ENCODE measurements at places on chromosomes 11 and 22.

GRCh38 chr11:132714859-132715440 is 817.4 kb downstream of the OPCML start:
- no peak for DNase-seq

GRCh38 chr11:91248199-91248807 is 976.3 kb upstream of the FAT3 start:
- DNase-seq, result no peak

DNA sequence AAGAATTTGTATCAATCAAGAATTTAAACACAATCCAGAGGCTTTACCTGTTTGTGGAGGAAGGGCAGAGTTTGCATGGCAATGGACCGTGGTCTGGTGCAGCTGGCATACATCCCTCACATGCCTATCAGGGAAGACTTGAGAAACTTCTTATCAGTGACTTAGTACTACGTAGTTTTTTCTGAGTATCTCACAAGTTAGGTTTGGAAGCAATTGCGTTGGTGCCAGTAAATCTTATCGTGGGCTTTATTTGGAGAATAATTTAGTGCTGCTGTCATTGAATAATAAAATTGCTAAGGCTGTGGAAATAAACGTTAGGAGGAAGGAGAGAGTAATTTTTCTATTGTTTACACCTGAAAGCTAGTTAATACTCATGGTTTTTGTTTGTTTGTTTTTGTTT is 72.3 kb downstream of the PRMT3 start:
- DNase-seq, result no peak

GRCh38 chr22:49961005-49961600 is 531 bp downstream of the PIM3 start:
- DNase-seq, result no peak

DNA sequence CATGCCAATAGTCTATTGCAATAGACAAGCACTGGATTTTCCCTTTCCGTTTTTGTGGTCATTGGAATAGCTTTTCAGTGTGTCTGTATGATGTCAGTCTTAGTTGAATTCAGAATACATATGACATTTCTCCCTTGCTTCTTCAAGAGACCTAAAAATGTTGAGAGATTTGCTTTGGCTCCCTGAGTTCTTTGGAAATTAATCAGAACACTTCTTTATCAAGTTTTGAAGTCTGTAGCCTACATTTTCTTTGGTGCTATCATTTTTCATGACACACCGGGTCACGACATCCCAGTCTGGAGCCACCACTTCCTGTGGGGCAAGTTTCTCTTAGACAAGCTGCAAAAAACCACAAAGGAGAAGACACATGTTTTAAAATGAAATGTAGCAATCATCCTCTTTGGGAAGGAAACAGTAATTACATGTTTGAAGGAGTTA is 847.1 kb downstream of the OPCML start:
- no peak for DNase-seq

DNA sequence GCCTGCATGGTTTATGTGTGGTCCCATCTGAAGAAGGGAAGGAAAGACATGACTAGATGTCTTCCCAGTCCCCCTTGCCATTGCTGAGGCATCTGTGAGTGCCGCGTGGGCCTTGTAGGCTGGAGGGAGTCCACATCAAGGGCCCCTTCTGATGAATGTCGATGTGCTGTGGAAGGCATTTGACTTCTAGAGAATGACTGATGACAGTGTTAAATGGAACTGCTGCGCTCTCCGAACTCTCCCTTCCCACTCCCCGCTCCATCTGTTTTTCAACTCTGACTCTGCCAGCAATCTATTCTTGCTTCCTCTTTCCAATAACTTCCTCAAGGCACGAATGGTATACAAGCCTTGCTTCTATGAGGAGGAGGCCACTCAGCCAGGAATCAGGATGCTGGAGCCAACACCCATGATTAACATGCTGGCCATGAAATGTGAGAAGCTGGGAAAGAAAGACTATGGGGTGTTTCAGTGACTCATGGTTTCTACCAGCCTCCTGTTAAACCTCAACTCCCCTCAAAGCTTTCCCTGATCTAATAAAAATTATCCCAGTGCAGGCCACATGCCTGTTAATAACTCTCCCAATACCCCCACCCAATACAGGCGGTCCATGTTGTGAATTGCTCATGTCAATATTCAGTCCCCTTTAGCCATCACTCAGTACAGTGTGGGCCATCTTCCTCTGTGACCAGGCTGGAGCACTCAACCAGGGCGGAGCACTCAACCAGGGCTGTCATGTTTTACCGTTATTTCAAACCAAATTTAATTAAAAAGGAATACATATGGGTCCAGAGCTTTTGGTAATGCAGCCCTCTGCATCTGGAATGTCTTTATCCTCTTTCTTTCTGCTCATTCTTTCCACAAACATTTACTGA is 46.4 kb upstream of the TBCEL start:
- no peak for DNase-seq

DNA sequence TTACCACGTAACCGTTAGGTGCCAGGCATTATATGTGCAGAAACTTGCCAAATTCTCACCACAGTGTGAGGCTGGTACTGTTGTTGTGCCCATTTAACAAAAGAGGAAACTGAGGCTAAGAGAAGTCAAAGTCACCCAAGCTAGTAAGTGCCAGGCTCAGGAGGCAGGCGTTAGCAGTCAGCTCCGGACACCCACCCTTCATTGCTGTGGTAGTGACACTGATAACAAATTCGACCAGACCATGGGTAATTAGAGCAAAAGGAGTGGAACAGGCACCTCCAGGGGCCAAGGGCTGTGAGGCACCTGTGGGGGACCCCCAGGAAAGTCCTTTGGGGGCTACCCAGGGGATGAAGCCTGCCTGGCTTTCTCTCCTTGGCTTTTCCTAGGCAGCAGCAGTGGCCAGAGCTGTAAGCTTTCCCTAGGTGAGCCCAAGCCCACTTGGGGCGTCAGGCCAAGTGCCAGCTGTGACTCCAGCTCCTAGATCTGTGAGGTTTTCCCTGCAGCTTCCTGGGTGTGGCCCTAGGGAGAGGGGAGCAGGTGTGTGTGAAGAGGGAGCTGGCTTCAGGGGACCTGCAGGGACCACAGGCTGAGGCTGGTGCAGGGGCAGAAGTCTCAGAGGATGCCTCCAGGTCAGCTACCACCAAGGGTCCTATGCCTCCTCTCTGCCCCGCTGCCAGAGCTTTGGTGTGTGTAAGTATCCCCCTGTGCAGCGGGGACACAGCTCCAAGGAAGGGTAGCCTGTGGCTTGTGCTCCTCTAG is 19.7 kb upstream of the ALX4 start:
- no peak for DNase-seq

DNA sequence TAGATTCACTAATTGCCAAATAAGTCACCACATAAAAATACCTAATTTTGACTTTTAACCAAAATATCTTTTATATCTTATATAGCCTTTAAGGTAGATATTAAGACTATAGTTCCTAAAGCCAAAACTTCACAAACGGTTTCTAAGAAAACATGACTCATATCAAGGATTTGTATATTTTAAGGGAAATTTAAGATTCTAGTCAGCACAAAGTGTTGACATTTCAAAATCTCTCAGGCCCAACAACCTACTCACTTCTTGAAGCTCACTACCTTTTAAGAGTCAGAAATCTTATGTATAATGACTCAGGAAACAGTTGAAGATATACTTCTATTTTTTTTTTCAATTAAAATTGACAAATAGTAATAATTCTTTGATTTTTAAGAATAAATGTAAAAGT is 221.9 kb downstream of the SBF2 start:
- no peak for DNase-seq

DNA sequence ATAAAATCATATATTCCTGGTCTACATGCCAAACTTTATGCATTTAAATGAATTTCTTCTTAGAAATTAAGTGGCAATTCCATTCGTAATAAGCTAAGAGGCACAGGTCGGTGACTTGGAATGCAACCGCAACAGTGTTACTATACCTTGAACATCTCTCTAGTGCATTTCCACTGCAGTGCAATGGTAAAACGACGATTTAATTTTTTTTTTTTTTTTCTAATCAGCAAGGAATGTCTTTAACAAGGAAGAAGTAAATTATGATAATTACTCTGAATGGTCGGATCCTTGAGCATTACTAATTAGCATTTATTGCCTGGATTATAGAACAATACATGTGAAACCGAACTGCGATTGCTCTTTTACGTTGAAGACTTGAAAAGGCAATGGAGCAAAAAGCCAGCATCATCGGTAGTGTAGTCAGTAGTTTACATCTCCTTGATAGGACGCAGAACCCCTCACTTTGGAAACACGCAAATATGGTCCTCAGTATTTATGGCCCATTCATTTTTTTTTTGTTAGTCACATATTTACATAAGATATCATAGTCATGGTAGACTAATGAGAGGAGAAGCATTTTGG is 20.2 kb downstream of the BLID start:
- DNase-seq, result no peak

DNA sequence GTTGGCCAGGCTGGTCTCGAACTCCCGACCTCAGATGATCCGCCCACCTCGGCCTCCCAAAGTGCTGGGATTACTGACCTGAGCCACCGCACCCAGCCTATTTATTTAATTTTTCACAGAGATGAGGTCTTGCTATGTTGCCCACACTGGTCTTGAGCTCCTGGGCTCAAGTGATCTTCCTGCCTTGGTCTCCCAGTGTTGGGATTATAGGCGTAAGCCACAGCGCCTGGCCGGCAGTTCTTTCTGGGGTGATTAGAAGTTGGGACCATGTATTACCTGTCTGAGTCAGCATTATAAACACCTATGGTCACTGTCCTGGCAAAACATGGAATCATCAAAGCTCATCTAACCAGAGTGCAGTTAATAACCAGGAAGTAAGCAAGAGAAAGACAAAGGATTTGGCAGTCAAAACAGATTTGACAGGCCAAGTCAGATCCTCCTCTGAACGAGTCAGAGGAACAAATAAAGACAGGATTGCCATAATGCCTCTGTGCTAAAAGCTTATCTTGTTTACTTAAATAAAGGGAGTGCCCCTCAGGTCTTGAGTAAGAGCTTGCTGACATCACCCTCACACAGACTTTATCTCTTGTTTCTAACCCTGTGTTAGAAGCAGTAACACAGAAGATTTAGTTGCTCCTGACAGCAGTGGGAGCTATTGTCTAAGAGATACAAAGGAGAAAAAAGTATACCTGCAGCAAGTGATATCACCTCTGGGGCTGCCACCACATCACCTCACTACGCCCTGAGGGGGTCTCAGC is 3.7 kb downstream of the SERPIND1 start:
- DNase-seq, result no peak

DNA sequence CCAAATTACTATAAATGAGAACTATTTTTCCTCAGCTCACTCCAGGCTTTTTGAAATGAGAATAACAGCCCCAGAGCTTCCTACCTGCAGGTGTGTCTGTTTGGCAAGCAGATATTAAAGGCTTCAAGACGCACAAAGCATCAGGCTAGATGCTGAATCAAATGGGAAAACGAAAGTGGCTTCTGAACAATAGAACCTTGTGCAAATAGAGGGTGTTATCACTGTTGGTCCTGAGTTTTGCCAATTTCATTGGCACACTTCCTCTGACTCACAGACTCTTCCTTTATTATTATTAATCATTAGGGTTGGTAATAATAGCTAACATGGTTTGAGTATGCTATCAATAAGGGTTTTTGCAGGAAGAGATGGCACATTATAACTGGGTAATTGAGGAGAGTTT is 13.4 kb downstream of the SYT13 start:
- DNase-seq, result no peak

DNA sequence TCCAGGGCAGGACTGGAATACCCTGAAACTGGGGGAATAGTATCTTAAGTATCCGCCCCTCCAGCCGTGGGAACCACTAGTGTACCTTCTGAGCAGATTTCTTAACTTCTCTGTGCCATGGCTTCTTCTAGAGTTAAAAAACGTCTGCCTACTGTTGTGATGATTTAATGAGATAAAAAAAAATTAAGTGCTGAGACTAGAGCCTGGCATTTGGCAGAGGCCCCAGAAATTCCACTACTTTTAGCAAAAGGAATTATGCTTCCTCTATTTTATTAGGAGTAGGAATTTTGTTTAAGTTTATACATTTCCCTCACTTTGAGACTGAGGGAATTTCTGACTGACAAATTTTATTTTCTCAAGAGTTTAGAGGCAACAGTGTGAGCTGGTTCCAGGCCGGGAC is 371.2 kb upstream of the B3GAT1 start:
- no peak for DNase-seq

DNA sequence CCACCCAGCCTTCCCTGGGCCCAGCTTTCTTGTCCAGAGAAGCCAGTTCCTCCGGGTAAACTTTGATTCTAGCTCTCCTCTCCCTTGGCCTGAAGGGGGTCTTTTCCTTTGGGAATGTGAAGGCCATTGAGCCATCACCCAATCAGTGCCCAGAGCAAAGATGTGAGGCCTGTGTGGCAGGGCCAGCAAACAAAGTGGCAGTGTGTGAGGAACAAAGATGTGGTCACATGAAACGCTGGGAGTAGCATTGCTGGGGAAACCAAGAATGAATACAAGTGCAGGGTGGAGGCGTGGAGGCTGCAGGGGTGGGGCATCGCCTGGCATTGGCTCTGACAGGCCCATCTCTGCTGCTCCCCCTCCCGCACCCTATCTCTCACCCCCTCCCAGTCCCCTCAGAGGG is 91.9 kb upstream of the BID start:
- peak; percentile 88 for DNase-seq

DNA sequence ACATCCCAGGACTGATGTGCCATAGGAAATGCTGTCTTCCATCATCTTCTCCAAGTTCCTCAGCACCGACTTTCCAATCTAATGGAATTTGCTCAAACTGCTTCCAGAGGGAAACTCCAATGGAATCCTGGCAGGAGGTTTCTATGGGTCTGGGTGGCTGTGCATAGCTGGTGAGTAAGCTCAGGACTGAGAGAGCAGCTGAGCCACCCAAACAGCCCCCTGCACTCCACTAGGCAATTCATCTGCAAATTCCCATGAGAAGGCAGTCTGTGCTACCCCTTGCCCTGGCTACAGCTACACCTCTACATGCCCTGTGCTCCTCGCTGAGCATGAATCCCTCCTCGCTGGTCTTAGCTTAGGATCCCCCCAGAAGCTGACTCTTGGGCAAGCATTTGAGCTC is 127.9 kb upstream of the CSNK2A3 start:
- DNase-seq, result no peak

- DNase-seq, result no peak
Measured at GRCh38 chr11:14942745-14943144, 29.4 kb downstream of the CALCA start.

- no peak for DNase-seq
Measured at GRCh38 chr22:44276041-44276440, 36.7 kb downstream of the SHISAL1 start.

GRCh38 chr11:96136613-96137298 is 206.2 kb downstream of the MAML2 start:
- no peak for DNase-seq

DNA sequence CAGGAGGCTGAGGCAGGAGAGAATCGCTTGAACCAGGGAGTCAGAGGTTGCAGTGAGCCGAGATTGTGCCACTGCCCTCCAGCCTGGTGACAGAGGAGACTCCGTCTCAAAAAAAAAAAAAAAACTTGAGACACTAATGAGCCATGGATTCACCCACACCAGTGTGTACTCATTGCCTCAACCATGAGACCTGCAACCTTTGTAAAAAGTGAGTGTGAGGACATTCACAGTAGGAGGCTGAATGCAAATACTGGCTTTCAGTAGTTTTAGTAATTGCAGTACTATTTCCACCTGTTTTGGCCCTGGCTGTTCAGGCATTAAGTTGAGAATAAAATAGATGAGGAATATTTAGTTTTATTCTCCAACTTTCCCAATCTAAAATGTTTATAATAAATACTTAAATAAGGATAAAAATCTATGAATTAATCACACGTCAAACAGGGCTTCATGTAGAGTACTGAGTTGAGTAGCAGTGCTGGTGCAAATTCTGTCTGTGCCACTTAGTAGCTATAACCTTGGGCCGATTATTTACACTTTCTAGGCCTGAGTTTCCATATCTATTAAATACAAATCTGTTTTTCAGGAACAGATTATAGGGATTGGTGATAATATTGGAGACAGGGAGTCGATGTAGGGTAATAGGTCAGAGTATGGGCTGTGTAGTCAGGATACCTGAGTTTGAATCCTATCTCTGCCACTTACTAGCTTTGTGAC is 72.8 kb downstream of the PPP2R1B start:
- DNase-seq, result no peak

All from hypothalamus (tissue), 51 donors.